Activated naive CD8-positive, alpha-beta T cell treated with anti-CD3 and anti-CD28 coated beads, Interleukin-2, amount 50 U/mL, for 16 hours (primary cell): ENCODE measurements at places on chromosomes 11 and 22.

GRCh38 chr22:11598492-11599440, 3929.2 kb upstream of the OR11H1 start:
- DNase-seq = no peak

DNA sequence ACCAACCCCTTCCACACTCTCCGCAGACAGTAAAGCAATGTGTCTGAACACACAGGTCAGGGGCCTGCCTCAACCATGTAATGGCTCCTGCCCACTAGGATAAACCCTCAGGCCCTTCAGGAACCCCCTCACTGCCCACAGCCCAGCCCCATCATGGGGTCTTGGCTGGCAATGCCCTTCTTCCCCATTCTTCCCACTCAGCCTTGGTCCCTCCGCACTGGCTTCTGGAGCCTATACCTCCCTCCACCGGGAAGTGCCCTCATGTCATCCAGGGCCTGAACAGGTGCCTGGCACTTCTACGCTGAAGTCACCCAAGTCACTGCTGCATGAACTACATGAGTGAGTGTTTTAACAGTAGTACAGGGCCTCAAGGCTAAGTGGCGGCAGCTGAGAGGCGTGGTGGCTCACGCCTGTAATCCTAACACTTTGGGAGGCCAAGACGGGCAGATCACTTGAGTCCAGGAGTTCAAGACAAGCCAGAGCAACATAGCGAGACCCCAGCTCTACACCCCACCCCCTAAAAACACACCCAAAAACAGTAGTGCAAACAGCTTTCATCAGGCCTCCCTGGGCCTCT, 74.8 kb upstream of the PITPNB start:
- no peak for DNase-seq

DNA sequence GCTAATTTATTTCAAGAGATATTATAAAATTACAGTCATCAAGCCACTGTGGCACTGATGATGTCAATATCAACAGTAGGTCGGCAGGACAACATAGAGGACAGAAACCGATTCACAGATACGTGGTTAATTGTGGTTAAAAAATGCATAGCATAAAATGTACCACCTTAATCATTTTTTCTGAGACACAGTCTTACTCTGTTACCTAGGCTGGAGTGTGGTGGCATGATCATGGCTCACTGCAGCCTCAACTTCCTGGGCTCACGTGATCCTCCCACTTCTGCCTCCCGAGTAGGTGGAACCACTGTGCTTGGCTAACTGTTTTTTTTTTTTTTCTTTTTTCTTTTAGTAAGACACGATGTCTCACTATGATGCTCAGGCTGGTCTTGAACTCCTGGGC, 21.0 kb upstream of the TOLLIP start:
- DNase-seq = no peak

- no peak for DNase-seq
These were observed 27.2 kb upstream of the KCNQ1OT1 start for GRCh38 chr11:2726964-2727363.

DNA sequence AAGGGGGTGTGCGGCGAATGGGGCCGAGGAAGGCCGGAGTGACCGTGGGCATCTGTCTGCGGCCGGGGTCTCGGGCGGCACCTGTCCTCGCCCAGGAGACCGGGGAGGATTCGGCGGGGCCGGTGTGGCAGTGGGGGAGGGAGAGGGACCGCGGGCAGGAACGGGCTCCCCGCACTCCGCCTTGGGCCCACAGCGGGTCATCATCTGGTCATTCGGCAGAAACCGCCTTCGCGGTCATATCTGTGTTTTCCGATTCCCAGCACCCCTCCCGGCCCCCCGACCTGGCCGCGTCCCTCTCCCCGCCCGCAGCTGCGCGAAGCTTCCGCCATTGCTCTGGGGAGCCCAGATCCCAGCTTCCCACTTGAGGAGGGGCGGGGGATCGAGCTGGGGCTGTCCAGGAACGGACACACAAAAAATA, 824 bp upstream of the CBX6 start:
- no peak for DNase-seq

DNA sequence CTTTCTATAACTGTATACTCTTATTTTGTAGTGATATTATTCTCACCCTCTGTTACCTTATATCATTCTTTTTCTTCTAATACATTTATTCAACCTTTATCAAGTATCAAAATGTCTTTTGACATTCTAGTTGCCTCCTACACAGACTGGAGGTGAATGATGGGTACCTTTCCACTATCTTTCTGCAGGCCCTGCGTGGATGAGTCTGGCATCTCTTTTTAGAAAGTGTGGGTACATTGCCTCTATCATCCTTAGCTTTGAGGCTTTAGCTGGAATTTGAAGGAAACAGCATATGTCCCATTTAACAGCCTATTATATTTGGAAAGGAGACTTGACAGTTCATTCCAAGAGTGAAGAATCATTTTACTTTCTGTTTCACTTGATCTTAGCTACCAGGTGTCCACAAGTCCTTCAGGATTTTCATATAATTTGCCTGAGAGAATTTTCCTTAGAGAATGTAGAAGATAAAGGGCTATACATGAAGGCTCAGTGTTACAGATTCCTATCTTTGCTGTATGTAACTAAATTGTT, 192.0 kb downstream of the CWF19L2 start:
- no peak for DNase-seq

DNA sequence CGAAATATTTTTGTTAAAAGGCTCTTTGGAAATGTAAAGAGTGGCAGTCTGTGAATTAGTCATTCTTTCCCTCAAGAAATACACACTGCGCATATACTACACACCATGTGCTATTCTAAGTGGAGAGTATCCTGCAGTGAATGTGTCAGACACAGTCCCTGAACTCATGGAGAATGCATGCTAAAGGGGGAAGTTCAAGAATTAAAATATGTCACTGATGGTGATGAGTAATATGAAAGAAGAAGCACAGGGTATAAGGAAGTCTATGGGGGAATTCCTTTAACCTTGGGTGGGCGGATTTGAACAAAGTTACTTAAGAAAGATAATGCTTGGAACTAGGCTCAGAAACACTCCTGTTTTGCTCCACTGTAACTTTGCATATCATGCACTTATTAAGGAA, 153.0 kb downstream of the LRRC4C start:
- no peak for DNase-seq

GRCh38 chr22:33357981-33358399, 299.8 kb upstream of the SYN3 start:
- no peak for DNase-seq

GRCh38 chr11:15336021-15336420, 221.3 kb downstream of the INSC start:
- DNase-seq = no peak

DNA sequence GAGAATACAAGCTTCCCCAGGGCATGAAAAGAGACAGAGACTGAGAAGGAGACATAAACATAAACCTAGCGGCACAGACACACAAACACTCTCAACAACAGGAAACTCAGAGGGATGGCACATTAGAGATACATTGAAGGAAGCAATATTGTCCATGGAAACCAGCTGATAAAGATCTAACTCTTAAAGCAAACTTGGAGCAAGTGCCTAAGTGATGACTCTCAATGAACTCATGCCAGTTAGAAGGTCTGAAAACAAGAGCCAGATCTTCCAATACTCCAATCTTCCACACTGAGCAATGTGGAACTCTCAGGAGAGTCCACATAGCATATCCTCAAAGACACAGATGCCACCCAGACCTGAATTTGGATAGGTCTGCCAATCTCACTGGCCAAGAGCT, 168.8 kb upstream of the ISX start:
- DNase-seq = no peak

DNA sequence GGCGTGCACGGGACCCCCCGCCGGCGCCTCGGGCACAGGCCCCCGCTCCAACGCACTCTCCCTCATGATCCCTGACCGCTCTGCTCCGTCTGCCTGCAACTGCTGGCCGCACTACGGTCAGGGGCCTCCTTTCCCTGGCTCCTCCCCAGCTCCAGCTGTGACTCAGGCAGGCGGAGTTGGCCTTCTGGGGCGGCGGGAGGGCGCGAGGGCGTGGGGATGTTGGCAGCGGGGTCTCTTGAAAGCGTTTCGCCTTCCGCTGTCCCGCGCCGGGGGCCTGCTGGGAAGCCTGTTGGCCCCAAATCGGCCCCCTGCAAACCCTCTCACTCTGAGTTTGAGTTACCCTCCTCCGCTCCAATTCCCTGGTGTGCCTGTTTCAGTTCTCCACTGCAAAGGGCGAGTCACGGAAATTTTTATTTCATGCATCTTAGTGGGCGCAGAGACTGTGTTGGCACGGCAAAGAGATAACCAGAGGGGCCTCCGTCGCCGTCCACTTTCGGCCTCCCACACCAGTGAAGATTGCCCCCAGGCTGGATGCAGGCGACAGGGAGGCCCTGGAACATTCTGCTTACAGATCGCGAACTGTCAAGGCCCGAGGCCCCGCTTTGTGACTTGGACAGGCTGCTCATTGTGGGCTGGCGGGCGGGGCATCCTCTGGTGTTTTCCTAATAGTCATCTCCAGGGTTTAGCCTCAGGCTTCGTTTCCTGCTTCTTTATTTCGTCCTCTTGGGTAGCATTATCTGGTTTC, at the start of gene CAVIN3:
Gene CAVIN3 (minus strand): TSS at position 91 of the 745 bp plus-strand sequence. CDS start 25 bp downstream, at position 66.
- DNase-seq = no peak

DNA sequence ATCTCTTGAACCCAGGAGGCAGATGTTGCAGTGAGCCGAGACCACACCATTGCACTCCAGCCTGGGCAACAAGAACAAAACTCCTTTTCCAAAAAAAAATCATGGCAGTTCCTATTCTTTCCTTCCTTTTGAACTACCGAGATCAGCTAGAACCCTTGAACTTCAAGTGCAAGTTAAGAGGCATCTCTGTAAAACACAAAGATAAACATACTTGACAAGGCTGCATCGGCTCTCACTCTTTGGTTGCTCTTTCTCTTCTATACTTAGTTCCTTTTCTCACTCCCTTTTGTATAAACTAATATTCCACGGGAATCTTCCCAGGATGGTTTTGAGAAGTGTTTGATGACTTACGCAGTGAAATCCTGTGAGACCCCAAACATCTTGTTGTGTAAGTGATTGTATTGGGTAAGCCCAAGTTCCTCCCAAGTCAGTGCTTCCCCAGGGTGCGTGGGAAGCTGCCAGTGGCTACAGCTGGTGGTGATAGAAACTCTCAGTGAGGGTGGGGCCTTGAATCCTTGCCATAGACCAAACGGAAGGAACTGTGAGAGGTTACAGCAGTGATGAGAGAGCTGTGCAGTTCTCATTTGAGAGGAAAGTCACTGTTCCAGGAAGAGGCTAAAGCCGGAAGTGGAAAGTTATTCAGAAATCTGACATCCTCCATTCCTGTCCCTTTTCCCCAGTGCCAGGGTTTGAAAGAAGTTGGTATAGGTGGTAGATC, 24.1 kb upstream of the CDC42EP2 start:
- DNase-seq = no peak
